ENCODE measurements at places on chromosomes 16 and 17. TPM values are rescaled to one million over a fixed set of nuclear protein-coding genes. Genes with fewer than 3 reads are reported as not detected.
A peak's percentile ranks its signal among the peaks of the same experiment; 100 is the strongest.

The CDH11 gene
- 0.52 TPM for total RNA-seq

The CHTF18 gene
- total RNA-seq: 145 TPM

The STH gene
- total RNA-seq: not detected

- H3K27me3 ChIP-seq: no peaks in the 10 kb centered on the region
- peak overlapping the region; percentile 63 for H3K4me3 ChIP-seq
- peaks cover 22% of the 10 kb centered on the region for H3K4me1 ChIP-seq
- no peak for DNase-seq
- no peaks in the 10 kb centered on the region for H3K36me3 ChIP-seq
- no peak overlapping the region for H3K27ac ChIP-seq
Observed at GRCh38 chr16:86577314-86577971, 906 bp upstream of the FOXL1 start.

The CRYM gene
- 4.9 TPM for total RNA-seq

GRCh38 chr16:4976611-4977145 is 18.5 kb downstream of the SEC14L5 start:
- no peak for DNase-seq
- no peak overlapping the region for H3K4me3 ChIP-seq
- no peak overlapping the region for H3K27ac ChIP-seq
- H3K4me1 ChIP-seq: no peaks in the 10 kb centered on the region

DNA sequence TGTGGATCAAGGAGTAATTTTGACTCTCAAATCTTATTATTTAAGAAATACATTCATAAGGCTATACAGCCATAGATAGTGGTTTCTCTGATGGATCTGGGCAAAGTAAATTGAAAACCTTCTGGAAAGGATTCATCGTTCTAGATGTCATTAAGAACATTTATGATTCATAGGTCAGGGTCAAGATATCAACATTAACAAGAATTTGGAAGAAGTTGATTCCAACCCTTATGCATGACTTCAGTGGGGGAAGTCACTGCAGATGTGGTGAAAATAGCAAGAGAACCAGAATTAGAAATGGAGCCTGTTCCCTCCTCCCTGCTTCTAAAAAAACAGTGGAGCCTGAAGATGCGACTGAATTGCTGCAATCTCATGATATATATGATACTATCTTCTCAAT is 36.6 kb upstream of the HNF1B start:
- DNase-seq: no peak
- no peaks in the 10 kb centered on the region for H3K36me3 ChIP-seq
- H3K27me3 ChIP-seq: no peaks in the 10 kb centered on the region
- H3K4me3 ChIP-seq: no peak overlapping the region
- H3K27ac ChIP-seq: no peak overlapping the region

DNA sequence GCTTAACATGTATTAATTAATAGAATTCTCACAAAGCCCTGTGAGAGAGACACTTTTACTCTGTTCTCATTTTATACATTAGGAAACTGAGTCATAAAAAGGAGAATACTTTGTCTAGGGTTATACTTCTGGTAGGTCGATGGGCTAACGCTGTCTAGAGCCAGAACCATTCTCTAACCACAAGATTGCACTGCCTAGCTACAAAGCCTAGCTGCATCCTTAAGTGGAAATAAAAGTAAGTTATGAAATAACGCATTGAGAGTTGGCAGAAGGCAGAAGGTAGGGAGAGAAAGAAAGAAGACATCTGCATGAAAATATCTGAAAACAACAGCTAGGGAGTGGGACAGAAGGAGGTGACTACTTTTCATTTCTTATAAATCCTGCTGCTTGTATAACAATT is 33.2 kb downstream of the IRX6 start:
- DNase-seq: no peak
- H3K4me1 ChIP-seq: no peaks in the 10 kb centered on the region
- no peak overlapping the region for H3K27ac ChIP-seq

DNA sequence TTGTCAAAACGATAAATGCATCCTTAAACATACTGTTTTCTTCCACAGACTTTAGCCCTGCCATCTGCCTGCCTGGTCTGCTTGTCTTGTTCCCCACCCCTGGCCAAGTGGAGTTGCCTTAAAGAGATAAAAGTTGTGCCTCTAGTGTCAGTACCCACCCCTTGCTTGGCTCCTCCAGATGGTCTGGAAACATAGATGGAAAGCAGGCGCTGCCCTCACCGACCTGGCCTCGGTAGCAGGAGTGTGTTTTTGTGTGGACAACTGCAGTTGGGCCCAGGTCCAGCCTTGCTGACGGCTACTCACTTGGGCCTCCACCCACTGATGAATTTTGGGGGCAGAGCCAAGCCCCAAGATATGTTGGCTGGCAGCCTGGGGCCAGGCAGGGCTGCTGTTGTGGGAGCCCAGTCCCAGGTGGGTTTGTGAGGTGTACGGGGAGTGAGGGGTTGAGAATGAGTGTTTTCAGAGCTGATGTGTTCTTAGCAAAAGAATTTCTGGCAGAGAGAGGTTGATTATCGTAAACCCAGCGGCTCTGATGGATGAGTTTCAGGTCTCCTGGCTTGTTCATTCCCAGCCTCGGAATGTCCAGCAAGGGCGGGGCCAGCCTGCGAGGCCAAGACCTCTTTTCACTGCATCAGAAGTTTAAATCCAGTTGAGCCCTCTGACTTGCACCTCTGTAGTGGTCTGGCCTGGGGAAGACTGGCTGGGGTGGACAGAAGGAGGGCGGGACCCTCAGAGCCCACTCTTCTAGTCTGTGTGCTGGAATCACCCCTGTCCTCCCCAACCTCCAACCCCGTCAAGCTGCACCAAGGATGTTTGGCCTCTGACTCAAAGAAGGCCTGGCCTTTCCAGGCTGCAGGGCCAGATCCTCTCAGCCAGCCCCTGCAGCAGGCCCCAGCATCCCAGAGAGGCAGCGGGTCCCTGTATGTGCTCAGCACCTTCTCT is 179.7 kb downstream of the RAB11FIP4 start:
- H3K4me3 ChIP-seq: no peak overlapping the region
- no peaks in the 10 kb centered on the region for H3K27me3 ChIP-seq
- peaks cover 3% of the 10 kb centered on the region for H3K4me1 ChIP-seq
- no peak for DNase-seq

GRCh38 chr17:9986754-9987382 is 81.8 kb upstream of the RCVRN start:
- H3K27me3 ChIP-seq: no peaks in the 10 kb centered on the region
- no peak overlapping the region for H3K4me3 ChIP-seq
- no peaks in the 10 kb centered on the region for H3K36me3 ChIP-seq
- no peak overlapping the region for H3K27ac ChIP-seq
